ENCODE measurements at places on chromosomes 5 and 9. TPM values are rescaled to one million over a fixed set of nuclear protein-coding genes. Genes with fewer than 3 reads are reported as not detected.

Gene KIF24
- polyA plus RNA-seq = 0.64 TPM

Gene SLC36A3
- not detected for polyA plus RNA-seq

Gene DAB2
- 9.5 TPM for polyA plus RNA-seq

Gene GARIN3
- polyA plus RNA-seq = not detected

Gene LCN2
- polyA plus RNA-seq = not detected

Gene PCDHGA3
- 3.5 TPM for polyA plus RNA-seq

Gene SPINK4
- not detected for polyA plus RNA-seq

Gene SHOC1
- not detected for polyA plus RNA-seq

Gene AGXT2
- not detected for polyA plus RNA-seq

Gene GPR151
- not detected for polyA plus RNA-seq

Gene KIF27
- 0.53 TPM for polyA plus RNA-seq

Gene C5orf63
- polyA plus RNA-seq = 5.0 TPM

Gene MELK
- not detected for polyA plus RNA-seq

All from heart left ventricle (tissue), 16 donors.